ENCODE measurements at places on chromosomes 3 and 15.

- no peak for DNase-seq
These were observed 611 bp upstream of the BNIP2 start for GRCh38 chr15:59689626-59690236.

DNA sequence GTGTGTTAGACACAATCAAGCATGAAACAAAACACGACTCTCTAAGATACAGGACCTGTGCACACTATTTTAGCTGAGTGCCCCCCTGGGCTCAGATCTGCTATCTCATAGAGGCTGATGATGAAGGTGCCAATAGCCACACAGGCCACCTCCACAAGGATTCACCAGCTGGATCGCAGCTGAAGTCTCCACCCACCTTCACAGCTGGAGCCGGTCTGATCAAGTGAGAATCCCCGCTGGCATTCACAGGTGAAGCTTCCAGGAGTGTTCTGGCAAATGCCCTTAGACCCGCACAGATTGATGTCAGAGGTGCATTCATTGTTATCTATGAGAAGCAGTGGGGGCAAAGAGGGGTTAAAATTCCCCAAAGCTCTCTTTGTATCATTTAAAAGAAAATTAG, 90.1 kb downstream of the DUT start:
- DNase-seq = no peak

DNA sequence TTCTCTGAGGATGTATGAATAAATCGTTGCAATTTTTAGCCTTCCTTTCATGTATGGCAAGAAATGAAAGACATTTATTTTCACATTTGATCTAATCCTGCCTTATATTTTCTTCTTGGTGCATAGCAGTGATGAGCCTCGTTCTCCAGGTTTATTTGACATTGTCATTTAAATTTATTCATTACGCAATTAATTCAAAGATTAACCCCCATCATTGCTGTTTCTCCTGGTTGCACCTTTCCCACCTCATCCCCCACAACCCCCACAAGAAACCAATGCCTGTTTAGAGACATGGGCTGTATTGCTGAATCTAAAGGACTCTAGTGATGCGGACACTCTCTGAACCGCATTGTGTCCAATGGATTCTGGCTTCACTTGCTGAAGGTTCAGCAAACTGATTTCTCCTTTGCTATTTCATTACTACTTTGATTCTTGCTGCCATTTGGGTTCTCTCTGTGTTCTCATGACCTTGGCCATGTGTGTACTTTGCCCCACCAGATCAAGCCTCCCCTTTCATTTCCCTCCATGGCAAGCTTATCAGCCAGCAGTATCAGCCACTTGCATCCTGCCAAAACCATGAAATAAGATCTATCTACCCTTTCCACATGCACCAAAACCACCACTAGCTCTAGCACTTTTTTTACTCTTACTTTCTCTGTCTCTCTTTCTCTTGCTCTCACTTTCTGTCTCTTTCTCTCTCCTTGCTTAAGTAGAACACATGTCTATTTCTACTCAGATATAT, 382.7 kb downstream of the GBE1 start:
- no peak for DNase-seq

DNA sequence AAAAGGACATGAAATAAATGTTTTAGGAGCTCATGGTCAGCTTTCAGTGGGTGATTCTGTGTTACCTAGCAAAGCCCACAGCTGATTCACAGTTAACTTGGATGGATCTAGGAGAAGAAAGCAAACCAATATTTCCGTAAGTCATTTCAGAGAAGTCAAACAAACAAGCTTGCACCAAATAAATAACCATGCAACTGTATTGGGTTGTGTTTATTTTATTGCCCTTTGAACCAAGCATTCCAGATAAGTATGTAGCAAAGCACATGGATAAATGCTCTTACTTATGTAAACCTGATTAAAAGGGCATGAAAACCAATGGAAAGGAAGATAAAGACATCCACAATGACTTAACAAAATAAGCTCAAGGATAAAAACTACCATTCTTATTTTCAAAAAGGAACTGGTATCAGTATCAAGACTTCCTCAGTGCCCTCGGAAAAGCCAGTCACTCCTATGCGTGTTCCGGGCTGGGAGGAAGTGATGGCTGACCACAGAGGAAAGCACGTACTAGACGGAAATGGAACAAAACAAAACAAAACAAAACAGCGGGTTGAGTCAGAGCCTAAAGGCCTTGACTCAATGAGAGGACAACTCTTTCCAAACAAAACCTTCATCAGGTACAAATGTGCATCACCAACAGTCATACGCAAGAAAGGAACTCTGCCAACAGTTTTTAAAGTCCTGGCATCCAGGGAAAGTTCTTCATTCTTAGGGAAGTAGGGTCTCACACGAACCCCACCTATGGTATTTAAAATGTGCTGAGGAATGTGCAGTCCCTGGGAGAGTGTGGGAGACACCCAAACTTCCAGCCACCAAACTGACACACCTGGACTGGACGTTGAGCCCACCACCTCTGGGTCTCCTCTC, 103.3 kb downstream of the SNRK start:
- DNase-seq = no peak

DNA sequence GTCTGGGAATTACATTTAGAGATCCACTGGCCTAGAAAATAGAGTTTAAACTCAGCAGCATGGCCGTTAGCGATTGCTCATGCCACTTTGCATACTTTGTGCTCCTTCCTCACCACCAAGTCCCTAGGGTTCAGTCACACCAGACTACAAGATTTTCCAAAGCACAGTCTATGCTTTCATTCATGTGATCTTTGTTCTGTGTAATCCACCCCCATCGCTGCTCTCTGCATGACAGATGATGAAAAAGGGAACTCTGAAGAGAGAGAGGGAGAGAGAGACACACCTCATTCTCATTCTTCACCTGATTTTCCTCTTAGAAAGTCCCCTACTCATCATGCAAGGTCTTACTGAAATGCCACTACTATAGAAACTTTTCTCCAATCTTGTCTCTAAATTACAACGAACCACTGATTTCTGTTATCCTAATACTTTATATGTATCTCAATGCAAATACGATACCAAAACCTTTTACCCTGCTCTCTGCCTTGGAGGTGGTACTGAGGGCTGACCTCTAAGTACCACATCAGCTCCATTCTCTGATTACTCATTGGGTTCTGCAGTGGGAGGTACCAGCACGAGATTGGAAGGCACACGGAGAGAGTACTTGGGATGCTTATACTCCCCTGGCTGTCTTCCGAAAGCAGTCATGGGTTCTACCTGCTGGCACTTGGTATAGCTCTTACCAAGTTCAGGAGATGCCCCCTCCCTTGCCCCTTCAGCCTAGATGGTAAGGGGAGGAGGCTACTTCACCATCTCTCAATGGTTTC, 1.1 kb upstream of the PARP15 start:
- no peak for DNase-seq

GRCh38 chr3:136021803-136022202, 56.3 kb downstream of the PPP2R3A start:
- DNase-seq = no peak

- DNase-seq = no peak
These were observed 18.8 kb downstream of the MYO9A start for GRCh38 chr15:72099155-72099554.

Data from K562 (cell line).